Bronchial epithelial cell (primary cell): ENCODE measurements at places on chromosomes 3 and 15. TPM values are rescaled to one million over a fixed set of nuclear protein-coding genes. Genes with fewer than 3 reads are reported as not detected.
A peak's percentile ranks its signal among the peaks of the same experiment; 100 is the strongest.

DNA sequence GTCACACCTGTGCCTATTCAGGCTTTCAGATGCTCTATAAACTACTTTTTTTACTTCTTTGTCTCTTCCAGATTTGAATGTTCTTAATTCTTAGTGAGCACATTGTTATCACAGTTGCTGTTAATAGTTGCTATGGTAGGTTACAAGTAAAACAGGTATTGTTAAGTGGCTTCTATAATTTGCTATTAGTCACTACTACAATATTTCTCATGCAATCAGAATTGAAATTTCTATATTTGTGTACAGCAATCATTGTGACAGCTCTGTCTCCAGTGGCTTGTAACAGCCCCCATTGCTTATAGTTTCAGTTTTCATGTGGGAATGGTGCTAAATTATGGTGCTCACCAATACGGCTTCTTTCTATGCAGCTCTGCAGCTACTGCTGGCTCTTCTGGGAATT lies 318.4 kb upstream of the GOLIM4 start:
- DNase-seq = peak; percentile 35

Gene CP
- 0.13 TPM in 1 of 2 replicates, not detected in the other for total RNA-seq

GRCh38 chr3:78562328-78562727 lies 1205.5 kb downstream of the ROBO1 start:
- no peak for DNase-seq

DNA sequence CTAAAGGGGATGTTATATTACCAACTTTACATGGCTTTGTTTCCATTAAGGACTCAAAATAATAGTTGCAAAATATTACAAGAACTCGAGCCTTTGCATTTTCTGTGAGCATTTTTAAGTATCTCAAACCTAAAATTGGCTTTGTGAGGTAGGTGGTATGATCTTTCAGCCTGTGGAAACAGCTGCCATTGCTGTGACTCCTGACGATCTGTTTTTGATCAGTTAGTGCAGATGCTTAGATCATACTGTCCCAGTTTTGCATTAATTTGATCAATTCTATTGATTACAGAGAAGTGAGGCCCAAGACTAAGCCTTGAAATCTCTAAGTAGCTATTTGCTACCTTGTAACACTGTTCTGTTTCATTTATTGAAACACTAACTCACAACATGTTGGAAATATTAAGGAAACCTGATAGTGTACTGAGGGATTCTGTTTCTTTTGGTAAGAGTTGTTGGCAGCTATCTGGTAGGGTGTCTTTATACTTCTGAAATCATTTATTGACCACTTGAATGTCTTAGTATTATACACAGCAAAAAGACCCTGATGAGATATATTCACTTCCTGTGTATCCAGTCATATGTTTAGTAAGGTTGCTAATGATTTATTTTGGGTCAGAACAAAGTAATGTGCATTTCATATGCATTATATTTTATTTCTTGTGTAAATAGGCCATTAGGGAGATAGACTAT lies 14.8 kb downstream of the SKIL start:
- no peak for DNase-seq

DNA sequence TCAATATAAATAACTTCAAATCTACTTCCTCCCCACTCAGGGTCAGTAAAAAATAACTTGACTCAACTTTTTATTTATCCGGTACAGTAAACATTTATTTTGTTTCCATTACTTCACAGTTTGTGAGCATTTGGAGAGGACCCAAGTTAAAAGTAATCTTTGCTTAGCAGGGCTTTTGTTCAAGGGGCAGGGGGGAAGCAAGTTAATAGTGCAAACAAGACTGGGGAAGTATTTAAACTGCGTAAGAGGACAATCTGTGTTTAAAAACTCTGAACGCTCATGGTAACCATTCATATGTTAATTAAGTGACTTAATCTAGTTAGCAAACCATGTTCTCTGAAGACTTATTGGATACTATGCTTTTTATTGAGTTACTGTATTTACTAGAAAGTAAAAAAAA lies 346.2 kb downstream of the SLC9A9 start:
- DNase-seq = no peak

GRCh38 chr3:135216659-135217058 lies 421.6 kb downstream of the EPHB1 start:
- DNase-seq = no peak

Gene CSK
- total RNA-seq = 28.9 and 29.2 TPM in 2 replicates

DNA sequence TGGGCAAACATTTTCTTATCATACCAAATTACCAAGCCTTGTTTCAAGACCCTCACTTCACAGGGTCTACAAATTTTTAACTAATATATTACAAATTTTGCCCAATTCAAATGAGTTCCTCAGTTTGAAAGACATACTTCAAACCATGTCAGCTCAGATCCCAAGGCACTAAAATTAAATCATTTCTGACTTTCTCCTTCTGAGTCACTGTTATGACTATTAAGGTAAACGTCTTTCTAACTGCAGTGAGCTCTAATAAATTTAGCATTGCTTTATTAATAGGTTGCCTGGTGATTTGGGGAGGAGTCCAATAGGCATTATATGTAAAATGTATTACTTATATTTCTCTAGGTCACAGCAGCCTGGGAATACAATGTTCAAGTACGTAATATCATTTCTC lies 158.2 kb upstream of the ARHGEF26 start:
- DNase-seq = peak; percentile 68

Gene CCDC191
- 1.6 and 1.9 TPM in 2 replicates for total RNA-seq

DNA sequence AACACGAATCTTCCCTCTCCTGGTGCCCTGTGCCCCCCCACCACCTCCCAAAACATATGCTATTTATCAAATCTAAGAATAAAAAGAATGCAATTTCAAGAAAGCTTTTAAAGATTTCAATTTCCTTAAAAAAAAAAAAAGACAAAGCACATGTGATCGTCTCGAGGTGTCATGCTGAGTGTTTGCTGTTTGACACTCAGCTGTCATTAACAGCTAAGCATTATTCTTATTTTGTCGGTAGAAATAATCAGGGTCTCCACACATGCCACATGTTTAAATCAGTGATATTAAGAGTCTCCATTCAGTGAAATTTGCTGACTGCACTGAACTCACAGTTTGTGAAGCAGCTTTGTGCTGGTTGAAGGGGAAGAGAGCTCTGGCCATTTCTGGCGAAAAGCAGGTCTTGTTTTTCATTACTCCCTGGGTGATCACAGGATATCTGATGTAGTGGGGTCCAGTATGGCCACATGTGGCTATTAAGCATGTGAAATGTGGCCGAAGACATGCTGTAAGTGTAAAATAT lies 281.8 kb downstream of the SATB1 start:
- DNase-seq = no peak

DNA sequence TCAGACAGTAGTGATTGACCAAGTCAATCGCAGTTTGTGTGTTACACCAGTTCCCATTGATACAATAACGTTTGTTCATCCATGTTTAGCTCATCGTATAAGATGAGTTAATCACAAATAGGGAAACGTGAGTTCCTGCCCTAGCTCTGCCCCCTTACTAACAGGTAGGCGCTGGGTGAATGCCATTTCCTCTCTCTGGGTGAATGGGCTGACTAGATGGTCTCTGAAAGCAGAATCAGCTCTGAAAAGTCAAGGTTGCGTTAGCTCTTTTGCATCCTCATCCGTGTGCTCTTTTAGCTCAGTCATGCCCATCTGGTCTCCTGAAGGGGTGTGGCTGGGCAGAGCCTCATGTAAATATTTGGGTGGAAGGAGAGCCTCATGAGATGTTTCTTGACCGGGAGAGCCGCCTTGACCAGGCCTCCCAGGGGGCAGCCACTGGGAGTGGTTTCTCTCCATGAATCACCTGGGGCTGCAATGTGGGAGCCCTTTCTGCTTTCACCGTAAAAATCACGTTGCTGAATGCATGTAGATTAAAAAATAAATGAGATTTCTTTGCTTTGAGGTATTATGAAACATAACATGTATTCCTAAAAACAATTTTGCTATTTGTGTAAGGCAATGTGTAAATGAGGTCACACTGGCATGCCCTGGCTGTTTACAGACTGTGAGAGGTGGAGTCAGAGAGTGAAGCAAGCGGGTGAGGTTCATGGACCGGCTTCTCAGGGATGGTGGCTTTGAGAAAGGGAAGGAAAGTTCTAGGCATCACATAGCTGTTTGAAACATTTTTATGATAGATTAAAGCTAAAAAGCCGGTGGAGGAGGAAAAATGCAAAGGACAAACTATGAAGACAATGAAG lies 108.4 kb upstream of the RASGRP1 start:
- DNase-seq = no peak

- no peak for DNase-seq
Measured at GRCh38 chr3:53956586-53956985, 64.9 kb upstream of the SELENOK start.

DNA sequence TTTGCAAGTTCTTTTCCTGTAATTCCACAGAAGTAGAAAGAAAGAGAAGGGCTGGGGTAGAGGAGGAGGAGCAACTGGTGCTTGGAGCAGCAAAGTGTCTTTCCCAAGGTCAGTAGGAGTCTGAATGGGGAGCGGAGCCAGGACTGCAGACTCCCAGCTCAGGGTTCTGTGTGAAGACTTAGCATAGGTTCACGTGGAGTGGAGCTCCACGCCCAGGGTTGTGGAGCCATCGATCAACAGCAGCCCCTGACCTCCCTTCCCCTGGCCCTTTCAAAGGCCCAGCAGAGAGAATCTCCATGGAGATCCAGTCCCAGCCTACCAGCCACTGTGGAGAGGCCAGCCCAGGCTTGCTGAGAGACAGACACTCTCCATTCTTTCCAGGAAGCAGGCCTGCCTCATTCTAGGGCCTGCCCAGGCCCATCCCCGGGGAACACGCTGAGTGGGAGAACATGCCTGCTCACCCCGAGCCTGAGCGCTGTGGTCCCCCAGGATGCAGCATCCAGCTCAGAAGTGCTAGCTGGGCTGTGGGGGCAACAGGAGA lies 62.1 kb downstream of the CORO2B start:
- peak; percentile 92 for DNase-seq

GRCh38 chr3:128425142-128425845 lies 41.4 kb downstream of the DNAJB8 start:
- DNase-seq = no peak

- peak; percentile 57 for DNase-seq
Measured at GRCh38 chr3:104437131-104437750, 929.5 kb upstream of the ALCAM start.
